ENCODE measurements at places on chromosomes 3 and 15.
A peak's percentile ranks its signal among the peaks of the same experiment; 100 is the strongest.

DNA sequence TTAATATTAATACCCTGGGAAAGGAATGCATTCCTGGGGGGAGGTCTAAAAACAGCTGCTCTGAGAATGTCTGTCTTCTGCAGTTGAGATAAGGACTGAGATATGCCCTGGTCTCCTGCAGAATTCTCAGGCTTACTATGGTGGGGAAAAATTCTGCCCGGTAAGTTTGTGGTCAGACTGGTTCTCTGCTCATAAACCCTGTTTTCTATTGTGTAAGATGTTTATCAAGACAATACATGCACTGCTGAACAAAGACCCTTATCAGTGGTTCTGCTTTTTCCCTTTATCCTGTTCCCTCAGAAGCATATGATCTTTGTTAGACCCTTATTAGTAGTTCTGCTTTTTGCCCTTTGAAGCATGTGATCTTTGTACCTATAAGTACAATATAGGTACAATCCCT lies 494.6 kb downstream of the CNTN6 start:
- no peak for DNase-seq

- peak; percentile 69 for DNase-seq
Measured at GRCh38 chr15:66188464-66188863, 65.1 kb downstream of the MEGF11 start.

DNA sequence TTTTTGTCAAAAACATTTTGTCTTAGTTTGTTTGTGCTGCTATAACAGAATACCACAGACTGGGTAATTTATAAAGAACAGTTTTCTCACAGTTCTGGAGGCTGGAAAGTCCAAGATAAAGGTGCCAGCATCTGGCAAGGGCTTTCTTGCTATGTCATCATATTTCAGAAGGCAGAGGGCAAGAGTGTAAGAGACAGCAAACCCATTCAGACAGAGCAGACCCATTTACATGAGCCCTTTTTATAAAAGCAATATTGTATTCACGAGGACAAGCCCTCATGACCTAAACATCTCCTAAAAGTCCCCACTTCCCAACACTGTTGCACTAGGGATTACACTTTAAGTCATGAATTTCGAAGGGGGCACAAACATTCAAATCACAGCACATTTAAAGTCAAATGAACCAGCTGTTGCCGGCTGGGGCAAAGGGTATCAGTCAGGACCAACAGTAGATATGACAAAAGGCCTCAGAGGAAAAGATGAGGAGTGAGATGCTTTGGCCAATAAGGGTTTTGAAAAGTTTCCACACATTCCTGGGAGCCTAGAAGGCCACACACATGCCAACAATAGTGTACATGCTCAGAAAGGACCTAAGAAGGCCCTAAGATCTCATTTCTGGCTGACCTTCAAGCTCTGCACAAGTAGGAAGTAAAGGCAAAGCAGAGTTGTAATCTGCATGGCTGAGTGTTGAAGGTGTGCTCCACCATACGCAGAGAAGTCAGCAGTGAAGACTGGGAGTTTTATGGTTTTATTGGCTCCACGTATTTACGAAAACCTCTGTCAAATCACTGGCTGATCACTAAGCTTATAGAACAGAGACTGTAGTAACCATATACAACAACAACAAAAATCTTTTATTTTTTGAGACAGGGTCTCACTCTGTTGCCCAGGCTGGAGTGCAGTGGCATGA lies 37.9 kb downstream of the UQCC5 start:
- no peak for DNase-seq

DNA sequence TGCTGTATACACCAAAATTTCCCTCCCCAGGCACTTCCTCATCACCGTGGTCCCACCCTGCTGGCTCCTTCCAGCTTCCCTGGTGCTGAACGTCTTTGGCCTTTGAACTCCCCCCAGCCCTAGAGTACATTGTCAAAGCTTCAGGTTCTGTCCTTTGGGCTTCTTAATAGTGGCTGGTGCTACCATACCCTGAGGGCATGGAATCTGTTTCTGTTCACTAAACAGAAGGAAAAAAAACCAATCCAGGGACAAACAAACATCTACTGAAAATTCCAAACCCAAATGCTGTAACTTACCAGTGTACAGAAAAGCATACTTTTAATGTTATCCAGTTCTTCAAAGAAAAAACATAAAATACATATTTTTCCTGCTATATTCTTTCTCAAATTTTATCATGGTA lies 148.7 kb downstream of the MYLK start:
- DNase-seq, result no peak

- DNase-seq, result no peak
Measured at GRCh38 chr15:93362203-93362602, 273.2 kb upstream of the RGMA start.

DNA sequence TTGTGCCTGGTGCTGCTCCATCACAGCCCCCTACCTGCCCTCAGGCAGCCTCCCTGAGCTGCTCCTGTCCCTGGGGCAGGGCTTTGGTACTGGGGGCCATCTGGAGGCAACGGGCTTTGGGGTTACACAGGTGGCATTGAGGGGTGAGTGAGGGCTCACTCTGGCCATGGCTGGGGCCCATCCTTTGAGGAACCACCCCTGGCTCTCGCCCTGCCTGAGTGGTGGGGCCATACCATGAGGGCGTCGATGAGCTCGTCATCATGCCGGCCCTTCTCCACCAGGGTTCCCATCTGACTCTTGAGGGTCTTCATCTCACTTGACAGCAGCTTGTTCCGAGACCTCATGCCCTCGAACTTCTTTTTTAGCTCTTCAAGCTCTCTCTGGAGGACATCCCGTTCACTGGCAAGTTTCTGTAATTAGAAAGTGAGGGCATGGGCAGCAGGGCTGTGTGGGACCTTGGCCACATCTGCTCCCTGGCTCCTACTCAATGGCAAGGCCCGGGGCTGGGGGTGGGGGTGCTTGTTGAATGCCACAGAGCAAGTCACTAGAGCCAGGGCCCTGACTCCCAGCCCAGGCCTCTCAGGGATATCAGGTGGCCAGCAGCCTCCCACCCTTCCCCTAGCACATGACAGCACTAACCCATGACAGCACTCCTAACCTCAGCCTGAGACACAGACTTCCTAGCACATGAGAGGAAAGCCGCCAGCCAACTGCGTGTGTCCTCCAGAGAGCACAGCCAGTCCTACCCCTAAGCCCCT lies 33.5 kb downstream of the CCDC13 start:
- no peak for DNase-seq

- DNase-seq, result no peak
Measured at GRCh38 chr3:153752405-153753027, 368.7 kb upstream of the ARHGEF26 start.

- peak; percentile 26 for DNase-seq
Measured at GRCh38 chr3:115071601-115072000, 75.5 kb downstream of the ZBTB20 start.

DNA sequence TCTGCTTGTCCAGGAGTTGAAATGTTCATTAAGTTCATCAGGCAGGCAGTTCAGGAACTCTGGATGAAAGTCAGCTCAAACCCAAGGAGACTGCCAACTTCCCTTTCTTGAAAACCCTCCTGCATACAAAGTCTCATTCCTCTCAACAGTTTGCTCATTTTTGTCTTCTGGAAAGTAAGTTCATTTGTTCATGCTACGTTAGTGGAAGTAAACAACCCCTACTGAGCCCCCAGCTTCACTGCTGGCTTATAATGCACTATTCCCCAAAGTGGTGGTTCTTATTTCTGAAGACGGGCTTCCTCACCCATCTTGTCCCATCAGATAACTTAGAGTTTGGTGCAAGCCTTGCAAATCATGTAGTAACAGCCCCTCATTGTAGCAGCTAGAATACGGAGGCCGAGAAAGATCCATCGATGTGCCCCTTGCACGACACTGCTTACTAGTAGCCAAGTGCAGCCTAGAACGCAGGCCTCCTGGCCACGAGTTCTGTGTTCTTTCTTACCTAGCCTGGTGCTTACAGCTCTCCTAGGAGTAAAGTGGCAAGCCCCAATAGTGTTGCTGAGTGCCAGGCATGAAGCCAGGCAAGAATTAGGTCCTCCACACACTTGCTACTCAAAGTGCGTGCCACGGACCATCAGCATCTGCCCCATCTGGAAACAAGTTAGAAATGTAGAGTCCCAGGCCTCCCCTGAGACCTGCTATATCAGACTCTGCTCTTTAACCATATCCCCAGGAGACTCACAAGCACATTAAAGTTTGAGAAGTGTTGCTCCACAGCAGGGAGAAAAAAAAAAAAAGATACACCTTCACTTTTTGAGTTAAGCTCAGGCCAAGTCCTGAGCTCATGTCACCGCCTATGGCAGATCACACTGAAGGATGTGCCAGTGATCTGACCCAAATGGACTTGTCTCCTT lies 82.5 kb downstream of the RFTN1 start:
- no peak for DNase-seq

DNA sequence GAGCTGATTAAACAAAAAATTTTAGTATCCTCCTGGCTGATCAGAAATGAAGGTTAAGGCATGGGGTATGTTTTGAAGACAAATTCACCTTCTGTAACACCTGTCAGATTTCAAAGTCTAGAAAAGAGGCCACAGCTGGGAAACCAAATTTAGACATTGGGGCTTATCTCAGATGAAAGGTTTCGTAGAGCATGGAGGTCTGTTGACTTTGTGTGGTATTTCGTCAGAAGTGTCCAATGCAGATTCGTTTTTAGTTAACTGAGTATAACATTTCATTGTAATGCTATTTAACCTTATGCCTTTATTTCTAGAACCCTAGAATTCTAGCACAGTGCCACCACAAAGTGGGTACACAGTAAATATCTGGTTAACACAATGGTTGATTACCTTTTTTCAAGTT lies 61.7 kb downstream of the FNDC3B start:
- DNase-seq, result no peak

GRCh38 chr15:40314723-40315276 lies 7.1 kb upstream of the PLCB2 start:
- DNase-seq, result no peak

GRCh38 chr3:88032245-88032644 lies 26.6 kb downstream of the CGGBP1 start:
- DNase-seq, result no peak

DNA sequence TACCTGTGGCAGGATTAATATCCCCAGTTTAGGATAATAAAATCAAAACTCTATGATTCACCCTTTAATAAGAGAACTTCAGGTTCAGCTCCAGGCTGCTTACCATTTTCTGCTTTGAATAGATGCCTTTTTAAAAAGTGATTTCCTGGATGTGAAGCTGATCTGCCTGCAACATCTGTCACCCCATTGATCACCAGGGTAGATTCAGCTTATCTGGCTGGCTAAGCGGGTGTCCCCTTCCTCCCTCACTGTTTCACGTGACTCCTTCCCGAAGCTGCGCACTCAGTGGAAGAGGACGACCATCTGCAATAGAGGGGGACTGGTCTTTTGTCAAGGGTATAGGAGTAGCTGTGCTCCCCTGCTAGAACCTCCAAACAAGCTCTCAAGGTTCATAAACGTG lies 128.1 kb downstream of the IL1RAP start:
- peak; percentile 61 for DNase-seq

DNA sequence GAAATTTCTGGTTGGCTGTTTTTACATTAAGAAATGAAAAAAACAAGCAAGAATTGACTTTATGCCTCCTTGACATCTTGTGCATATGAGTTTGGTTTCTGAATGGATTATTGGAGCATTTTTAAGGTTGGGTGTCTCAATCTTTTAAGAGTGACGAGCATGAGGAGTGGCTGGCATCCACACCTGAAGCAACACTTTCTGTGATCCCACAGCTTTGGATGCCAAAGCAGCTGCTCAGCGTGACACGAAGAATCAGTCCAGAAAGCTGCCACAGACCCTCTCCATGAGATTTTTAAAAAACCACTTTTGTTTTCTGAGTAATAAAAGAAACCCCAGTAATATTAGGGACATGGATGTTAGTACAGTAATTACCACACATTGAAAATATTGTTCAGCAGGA lies 154.5 kb downstream of the KLF13 start:
- DNase-seq, result no peak

- DNase-seq, result no peak
Measured at GRCh38 chr3:178406206-178406605, 130.0 kb upstream of the KCNMB2 start.

DNA sequence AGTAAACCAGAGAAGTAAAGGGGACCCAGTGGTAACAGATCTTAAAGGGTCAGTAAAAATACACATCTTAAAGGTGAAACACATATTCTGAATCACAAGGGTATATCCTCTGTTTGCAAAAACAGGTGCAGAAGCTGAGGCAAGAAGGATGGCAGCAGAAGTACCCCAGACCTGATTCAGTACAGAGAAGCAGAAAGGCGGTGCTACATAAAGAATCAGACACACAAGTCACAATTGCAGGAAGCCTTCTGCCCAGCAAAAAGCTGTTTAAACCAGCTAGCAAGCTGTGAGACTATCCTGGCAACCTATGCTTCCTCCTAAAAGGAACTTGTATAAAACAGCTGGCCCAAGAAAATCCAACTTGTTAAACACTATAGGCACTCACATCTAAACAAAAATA lies 49.4 kb downstream of the ZNF280D start:
- no peak for DNase-seq

- no peak for DNase-seq
Measured at GRCh38 chr3:45145681-45146614, at the start of gene CDCP1. Gene CDCP1 (minus strand): TSS chr3:45146378. CDS start chr3:45146287, 91 bp downstream.

GRCh38 chr3:27201492-27201891 lies 167.7 kb downstream of the NEK10 start:
- no peak for DNase-seq

GRCh38 chr3:121883507-121883906 lies 10.7 kb upstream of the SLC15A2 start:
- DNase-seq, result peak; percentile 68

DNA sequence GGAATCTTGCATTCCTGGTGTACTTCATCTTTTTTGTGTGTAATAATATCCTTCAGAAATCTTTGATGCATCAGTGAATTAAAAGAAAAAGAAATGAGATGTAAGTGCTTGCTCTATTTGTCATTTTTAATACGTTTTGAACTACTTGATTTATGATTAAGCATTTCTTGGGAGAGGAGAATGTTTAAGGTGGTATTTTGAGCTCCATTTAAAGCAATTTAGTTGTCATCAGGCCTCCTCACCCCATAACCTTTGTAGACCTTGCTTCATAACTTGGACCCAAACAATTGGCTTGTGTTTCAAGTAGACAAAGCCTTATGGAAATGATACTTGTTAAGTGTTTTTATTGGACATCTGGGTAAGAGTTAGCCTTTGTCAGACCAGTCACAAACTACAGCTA lies 87.1 kb upstream of the VEPH1 start:
- no peak for DNase-seq

DNA sequence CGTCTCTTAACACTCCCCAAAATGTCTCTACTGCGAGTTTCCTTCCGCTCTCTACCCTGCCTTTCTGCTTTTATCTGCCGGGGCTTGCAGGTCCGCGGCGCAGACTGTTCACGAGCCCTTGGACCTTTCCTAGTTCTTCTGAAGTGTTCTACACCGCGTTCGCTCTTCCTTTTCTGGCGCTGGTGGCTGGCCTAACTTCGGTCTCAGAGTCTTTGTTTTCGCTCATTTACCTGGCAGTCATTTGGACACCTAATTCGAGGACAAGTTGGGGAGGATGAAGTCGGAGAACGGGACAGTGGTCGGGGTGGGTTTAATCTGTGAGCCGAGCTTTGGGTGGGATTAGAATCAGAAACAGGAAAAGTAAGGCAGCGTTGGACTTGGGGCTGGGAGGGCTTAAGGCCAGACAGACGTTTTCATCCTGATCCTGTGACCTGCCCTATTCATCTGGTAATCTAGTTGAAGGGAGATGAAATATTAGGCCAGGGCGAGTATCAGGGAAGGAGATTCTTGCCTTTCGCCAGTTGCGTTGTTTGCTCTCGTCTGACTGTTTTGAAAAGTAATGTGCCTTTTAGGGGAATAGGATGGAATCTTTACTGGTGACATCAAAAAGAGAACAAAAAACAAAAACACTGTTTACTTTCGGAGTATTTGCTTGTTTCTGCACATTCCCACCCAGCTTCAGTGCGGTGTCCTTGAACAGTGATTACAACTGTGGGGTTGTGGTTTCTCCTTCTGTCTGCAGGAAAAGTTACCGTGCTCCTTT lies 1.8 kb downstream of the DIPK2A start:
- DNase-seq, result peak; percentile 88

- no peak for DNase-seq
Measured at GRCh38 chr3:195153130-195153529, 117.8 kb downstream of the XXYLT1 start.

All from NCI-H82 (cell line).